ENCODE measurements at places on chromosomes 2 and 18.

GRCh38 chr2:98308068-98308467 is 38.2 kb upstream of the CNGA3 start:
- no peak for DNase-seq

- no peak for DNase-seq
Observed at GRCh38 chr2:120285056-120285455, 32.4 kb downstream of the RALB start.

DNA sequence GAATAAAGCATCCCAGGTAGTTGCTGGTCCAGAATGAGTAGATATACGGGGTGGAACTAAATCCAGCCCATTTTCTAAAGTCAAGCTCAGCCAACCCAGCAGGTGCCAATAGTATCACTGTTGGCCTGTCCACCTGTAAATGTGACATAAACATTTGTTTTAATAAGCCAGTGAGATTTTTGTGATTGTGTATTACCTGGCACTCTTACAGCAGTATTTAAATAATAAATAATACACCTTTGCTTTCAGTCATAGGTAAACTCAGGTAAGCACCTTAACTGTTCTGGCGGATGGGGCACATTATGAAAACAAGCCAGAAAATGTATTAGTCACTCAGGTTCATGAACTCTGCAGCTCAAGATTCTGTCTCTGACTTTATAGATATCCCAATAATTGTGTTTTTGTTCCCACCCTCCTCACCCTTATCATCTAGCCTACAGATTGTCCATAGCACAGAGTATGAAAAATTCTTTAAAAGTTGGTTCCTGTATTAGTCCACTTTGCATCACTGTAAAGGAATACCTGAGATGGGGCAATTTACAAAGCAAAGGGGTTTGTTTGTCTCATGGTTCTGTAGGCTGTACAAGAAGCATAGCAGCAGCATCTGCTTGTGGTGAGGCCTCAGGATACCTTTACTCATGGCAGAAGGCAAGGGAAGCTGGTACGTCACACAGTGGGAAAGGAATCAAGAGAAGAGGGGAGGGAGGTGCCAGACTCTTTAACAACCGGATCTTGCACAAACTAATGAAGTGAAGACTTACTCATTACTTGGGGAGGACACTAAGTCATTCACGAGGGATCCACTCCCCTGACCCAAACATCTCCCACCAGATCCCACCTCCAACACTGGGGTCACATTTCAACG is 73.0 kb upstream of the CYRIA start:
- DNase-seq, result no peak

DNA sequence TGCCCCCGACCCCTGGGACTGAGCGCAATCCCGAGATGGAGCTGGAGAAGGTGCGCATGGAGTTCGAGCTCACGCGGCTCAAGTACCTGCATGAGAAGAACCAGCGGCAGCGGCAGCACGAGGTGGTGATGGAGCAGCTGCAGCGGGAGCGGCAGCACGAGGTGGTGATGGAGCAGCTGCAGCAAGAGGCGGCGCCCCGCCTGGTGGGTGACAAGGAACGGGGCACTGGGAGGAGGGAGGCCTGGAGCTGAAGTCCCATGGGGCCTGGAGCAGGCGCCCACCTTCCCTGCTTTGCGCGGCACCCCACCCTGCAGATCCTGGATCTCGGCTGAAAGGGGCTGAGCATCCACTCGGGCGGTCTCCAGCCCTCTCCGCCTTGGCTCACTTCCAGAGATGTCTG is 1.2 kb downstream of the TMEM247 start:
- no peak for DNase-seq

DNA sequence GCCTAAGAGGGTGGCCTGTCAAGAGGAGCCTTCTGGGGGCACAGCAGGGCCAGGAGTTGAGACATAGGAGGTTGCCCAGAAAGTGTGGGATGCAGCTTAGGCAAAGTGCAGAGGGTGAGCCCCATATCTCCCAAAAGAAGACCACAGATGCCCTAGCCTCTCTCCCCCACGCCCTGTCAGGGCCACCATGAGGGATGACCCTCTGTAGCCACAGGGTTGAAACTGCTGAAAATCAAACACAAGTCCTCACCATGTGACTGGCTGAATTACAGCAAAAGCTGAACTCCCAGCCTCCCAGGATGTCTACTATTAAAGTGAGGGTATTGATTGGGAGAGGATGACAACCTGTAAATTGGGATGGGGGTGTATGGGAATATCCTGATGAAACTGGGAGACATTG is 37.4 kb upstream of the ARHGEF4 start:
- no peak for DNase-seq

- DNase-seq, result no peak
Observed at GRCh38 chr2:172735582-172736423, at the start of gene RAPGEF4. TSS of gene RAPGEF4 (plus strand) at chr2:172735845. CDS start at chr2:172735984, 139 bp downstream.

DNA sequence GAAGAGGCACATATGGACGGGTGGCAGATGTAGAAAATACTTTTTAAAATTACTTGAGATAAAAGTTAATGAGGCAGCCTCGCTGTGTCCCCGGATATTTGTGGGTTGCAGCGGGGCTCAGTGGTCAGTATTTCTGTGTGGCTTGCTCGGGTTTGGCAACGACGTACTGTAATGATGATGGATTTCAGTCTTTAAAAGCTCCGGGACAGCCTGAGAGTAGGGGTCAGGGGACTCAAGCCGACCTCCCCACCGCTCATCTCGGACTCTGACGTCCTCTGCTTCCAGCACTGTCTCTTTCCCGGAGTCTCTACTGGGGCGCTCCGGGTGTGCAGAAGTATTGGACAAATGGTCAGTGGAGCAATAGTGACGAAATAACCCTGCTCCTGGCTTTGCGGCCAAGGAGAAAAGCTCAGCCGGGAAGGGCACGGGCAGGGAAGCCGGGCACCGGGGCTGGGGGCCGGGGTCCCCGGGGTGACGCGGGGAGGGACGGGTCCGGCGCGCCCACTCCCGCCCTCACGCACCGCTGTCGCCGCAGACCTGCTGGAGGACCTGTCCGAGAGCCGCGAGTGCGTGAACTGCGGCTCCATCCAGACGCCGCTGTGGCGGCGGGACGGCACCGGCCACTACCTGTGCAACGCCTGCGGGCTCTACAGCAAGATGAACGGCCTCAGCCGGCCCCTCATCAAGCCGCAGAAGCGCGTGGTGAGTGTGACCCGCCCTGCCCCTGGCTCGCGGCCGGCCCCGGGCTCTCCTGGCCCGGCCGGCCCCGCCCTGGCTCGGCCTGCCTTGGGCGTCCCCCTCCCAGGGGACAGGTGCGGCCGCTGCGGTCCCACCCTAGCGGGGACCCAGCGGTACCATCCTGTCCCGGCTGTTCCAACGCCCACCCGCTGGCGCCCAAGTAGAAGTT is 7.3 kb downstream of the GATA6 start:
- no peak for DNase-seq

GRCh38 chr2:28527196-28527595 is 31.3 kb downstream of the PLB1 start:
- DNase-seq, result no peak

DNA sequence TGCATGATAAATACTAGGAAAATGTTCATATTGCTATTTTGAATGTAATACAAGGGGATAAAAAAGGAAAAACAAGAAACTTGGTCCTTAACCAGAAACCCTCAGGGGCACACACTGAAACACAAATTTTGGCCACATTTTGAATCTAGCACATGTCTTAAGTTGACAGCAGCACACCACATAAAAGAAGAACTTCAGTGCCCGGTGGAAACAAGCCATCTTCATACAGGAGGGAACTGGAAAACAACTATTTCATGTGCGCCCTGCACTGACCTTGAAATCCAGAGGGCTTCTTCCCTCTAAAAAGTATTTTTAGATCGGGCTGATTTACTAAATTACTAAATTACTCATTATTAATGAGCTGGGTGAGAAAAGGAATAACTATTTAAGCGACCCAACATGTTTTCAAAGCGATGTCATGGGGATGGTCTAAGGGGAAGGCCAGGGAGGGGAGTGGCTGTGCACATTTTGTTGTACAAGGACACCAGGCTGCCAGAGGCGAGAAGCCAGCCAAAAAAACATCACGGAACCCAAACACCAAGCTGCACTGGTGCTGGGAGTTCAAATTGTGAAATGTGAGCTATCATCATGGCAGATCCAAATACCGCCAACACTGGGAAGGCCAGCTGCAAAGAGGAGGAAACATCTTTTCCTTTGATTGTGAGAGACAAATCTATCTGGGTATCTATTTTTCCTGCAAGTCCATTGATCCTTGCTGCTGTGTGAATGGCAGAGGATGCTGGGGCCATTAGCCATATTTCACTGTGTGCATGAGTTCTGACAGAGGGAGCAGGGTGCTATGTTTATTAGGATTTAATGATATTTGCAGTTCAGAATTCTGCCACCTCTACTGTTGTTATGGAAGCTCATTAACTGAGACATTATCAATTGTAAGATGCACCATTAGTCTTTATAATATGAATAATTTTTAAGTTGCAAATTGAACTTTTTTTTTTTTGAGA is 150.7 kb upstream of the LMAN1 start:
- no peak for DNase-seq

- DNase-seq, result no peak
Observed at GRCh38 chr2:137252934-137253333, 487.6 kb downstream of the THSD7B start.

GRCh38 chr2:108978709-108979111 is 10.3 kb downstream of the EDAR start:
- DNase-seq, result no peak

- no peak for DNase-seq
Observed at GRCh38 chr2:121451398-121451797, 79.3 kb upstream of the RNU4ATAC start.

- DNase-seq, result no peak
Observed at GRCh38 chr2:218320704-218321336, 28.5 kb upstream of the TMBIM1 start.

GRCh38 chr18:80104364-80104779 is 4.7 kb upstream of the ADNP2 start:
- DNase-seq, result no peak

GRCh38 chr18:51097021-51097822 is 67.2 kb downstream of the SMAD4 start:
- no peak for DNase-seq

DNA sequence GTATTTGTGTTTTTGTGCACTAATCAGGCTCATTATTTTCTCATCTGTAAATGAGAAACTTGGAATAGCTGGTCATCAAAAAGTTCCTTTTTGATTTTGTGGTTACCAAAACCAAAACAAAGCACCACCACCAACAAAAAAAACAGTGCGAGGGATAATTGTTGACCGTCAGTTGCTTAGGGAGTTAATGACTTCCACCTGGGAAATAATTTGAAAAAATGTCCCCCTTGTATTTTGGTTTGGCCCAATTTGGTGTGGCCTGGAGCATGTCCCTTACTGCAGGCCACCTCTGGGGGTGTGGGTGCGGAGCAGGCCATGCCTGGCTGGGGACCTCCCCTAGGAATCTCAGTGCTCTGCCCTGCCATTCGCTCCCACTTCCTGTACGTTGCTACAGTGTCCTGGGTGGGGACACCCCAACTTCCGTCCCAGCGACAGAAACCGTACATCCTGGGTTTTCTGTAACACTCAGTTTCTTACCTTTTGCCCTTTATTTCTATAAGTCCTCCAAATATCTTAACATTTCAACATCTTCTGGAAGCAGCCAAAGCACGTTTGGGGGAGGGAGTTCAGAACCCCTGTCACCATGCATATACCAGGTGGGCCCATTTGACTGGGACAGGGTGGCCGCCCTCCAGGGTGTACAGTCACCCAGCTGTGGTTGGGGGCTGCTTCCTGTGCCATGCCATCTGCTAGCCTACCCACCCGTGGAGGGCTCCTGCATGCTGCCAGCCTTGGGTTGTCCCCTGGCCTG is 31.3 kb downstream of the NCK2 start:
- no peak for DNase-seq

GRCh38 chr18:12838178-12838634 is 45.8 kb downstream of the PTPN2 start:
- DNase-seq, result no peak

- DNase-seq, result no peak
Observed at GRCh38 chr2:234364661-234365060, 132.2 kb downstream of the ARL4C start.

GRCh38 chr18:24567199-24567598 is 106.8 kb downstream of the HRH4 start:
- no peak for DNase-seq

GRCh38 chr2:232316461-232317330 is 61.9 kb upstream of the ALPP start:
- DNase-seq, result no peak

DNA sequence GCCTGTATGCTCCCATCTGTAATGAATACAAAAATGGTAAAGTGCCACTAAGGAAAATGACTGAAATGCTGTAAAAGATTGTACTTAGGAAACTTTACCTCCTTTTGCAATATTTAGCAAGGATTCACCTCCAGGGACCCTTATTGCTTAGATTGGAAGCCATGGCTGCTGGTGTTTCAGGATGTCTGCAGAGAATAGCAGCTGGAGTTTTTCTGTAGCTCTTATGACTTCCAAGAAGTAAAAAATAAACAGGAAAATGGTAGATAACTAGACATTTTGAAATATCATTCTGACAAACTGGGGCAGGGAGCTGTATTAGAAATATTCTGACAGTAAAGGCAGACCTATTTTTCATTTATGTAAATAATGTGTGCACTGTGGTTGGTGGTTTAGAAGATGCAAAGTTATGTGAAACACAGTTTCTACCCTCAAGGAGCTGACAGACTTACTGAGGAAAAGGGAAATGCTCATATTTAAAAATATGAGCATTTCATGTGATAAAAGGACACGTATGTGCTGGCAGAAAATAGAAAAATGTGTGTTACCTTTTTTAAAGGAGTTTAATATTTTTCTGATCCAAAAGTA is 224.9 kb upstream of the BOD1L2 start:
- no peak for DNase-seq

DNA sequence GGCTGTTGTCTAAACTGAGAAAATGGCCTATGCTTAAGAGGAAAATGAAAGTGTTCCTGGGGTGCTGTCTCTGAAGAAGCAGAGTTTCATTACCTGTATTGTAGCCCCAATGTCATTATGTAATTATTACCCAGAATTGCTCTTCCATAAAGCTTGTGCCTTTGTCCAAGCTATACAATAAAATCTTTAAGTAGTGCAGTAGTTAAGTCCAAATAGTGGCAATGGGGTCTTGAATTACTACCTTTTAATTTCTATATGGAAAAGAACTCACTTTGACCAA is 13.8 kb upstream of the ALLC start:
- DNase-seq, result no peak

DNA sequence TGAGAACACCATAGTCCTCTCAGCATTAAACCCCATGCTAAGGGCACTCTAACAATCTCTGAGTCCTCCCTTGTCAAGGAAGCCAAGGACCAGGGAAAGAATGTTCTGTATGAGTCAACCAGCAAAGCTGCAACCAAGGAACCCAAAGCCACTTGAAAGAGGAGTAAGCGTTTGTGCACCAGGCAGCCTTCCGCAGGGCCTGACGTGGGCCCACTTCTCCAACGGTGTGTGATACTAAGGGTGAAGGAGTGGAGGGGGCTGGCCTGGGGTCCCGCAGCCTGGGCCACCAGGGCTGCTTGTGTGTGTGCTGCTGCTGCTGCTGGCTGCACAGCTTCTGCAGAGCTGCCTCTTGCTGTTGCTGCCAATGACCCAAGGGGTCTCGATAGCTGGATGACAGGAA is 30.1 kb upstream of the GALNT14 start:
- no peak for DNase-seq

GRCh38 chr2:75053484-75054112 is 95.2 kb downstream of the POLE4 start:
- no peak for DNase-seq

GRCh38 chr18:75218065-75218923 is 7.7 kb downstream of the TSHZ1 start:
- no peak for DNase-seq

- no peak for DNase-seq
Observed at GRCh38 chr2:103780088-103780702, 1018.4 kb downstream of the TMEM182 start.

GRCh38 chr2:193076995-193077394 is 882.3 kb upstream of the TMEFF2 start:
- no peak for DNase-seq
